Hypothalamus (tissue), 51 donors: ENCODE measurements at places on chromosomes 13 and 19.

GRCh38 chr13:111462221-111462764, 141.9 kb downstream of the TEX29 start:
- DNase-seq: no peak

DNA sequence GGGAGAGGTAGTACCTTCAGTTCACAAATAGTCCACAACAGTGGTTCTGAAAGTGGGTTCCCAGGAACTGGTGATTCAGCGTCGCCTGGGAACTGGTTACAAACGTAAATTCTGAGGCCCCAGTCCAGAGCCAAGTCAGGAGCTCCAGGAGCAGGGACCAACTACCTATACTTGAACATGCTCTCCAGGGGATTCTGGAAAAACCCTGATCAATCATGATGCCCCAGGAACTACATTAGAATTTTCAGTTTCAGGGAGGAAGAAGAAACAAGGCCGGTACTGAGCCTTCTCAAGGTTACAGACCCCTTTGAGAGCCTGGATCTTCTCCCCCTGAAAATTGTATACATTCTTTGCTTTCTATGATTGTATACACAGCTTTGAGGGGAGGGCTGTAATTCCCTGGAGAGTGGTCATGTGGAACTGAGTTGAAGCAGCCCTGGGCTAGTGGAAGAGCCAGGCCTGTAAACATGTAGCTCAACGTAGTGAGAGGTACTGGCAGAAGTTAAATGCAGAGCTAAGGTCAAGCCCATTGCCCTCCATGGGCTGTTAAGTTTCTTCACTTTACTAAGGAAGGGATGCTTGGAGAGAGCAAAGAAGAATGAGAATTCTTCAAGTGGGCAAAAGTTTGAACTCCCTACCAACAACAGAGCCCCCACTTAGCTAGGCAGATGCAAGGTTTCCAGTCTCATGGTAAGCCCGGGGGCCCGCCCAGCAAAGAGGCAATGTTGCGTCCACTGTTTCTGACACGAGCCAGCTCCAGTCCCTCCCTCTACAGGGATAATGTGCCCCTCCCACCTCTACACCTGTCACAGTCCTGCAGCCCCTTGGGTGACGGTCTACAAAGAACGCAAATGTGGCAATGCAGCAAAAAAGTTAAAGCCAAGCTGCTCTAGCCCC, 17.0 kb downstream of the DOCK9 start:
- DNase-seq: no peak

DNA sequence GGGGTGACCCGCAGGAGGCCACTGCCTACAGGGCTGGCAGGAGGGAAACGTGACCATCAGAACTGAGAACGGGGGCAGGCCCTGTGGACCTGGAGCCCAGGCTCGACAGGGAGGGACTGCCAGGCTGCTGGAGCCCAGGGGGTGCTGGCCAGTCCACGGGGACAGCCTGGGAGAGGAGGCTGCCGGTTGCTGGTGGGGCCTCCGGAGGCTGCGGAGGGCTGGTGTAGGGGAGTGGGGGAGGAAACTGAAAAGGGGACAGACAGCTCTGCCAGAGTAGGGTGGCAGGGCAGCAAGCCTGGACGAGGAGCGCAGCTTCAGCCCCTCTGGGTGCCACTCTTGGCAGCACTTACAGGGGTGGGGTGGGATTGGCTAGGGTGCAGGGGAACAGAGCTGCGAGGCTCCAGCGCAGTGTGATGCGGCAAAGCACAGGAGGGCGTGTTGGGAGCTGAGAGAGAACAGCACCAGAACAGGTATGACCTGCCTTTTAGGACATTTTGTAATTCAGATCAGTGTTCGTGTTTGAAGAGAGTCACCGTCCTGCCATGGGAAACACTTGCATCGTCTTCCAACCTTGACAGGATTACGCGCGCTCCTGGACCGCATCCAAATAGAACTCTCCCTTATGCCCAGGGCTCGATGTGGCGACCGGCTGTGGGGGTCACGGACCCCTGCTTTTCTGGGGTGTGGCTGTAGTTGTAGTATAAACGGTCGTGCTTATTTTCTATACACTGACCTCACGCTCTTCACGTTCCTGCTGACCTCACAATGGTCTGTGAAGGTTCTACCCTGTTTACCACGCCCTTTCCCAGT, 19.9 kb upstream of the ARHGEF7 start:
- no peak for DNase-seq

DNA sequence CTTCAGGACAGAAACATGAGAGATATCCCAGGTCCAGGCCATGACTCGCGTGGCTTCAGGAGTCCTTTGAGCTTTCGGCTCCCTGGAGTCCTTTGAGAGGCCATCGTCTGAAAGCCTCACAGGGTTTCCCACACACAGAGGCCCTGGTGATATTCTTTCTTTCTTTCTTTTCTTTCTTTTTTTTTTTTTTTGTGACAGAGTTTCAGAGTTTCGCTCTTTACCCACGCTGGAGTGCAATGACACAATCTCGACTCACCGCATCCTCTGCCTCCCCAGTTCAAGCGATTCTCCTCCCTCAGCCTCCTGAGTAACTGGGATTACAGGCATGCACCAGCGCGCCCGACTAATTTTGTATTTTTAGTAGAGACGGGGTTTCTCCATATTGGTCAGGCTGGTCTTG, 5.5 kb downstream of the SIN3B start:
- DNase-seq: no peak

- DNase-seq: peak; percentile 28
Observed at GRCh38 chr13:33072282-33072681, 56.1 kb downstream of the KL start.

DNA sequence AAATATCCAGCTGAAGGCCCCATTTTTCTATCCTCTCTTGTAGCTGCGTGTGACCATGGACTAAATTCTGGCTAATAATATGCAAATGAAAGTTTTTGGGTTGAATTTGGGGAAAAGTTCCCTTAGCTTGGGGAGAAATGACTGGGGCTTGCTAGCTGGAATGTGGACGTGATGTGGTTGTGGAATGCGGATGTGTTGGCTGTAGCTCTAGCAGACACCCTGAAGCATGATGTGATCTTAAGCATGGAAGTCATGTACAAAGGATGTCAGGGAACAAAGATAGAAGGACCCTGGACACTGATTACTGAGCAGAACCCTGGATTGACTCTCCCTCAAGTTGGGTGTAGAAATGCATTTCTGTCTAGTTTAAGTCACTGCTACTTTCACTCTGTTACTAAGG, 25.4 kb upstream of the SCEL start:
- DNase-seq: no peak

GRCh38 chr19:33953023-33953422, 156.4 kb downstream of the KCTD15 start:
- no peak for DNase-seq

- DNase-seq: no peak
Observed at GRCh38 chr13:111962431-111962891, 104.5 kb upstream of the SOX1 start.
